ENCODE measurements at places on chromosomes 1 and 21.

DNA sequence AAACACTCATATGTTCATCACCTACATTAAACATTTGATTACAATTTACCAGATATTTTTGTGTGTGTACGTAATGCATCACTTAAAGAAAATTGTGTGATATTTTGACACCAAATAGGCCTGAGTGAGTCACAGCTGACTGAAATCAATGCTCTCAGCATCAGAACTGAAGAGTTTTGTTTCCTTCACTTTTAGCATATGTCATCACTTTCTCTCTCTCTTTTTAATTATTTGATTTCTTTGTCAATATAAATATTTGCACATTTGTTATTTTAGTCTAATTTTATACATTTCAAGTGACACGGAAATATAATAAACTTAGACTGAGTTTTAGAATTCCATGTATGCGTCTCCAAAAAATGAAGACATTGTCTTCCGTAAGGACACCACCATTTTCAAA, 545.3 kb downstream of the PTPRC start:
- no peak for DNase-seq

- no peak for DNase-seq
Measured at GRCh38 chr1:81437213-81437612, 363.5 kb upstream of the ADGRL2 start.

DNA sequence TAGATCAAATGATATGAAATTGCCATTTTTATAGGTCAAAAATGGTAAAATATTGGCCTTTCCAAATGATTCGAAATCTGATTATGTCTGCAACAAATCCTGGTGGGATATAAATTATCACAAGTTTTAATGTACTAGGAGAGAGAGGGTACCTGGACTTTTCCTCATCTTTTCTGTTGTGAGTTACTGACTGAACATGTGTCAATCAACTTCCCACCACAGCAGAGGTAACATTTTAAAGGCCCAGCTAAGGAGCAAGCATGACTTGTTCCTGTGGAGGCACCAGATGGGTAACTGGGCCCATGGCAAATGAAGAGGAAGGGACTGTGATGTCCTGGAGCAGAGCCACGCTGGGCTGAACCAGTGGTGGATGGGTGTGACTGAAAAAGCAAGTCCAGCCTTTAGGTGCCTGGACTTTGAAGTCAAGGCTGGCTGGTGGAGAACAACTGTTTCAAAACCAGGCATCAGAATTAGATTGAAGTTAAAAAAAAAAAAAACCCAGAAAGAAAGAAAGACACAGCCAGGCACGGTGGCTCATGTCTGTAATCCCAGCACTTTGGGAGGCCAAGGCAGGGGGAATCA, 6.6 kb downstream of the MR1 start:
- no peak for DNase-seq

DNA sequence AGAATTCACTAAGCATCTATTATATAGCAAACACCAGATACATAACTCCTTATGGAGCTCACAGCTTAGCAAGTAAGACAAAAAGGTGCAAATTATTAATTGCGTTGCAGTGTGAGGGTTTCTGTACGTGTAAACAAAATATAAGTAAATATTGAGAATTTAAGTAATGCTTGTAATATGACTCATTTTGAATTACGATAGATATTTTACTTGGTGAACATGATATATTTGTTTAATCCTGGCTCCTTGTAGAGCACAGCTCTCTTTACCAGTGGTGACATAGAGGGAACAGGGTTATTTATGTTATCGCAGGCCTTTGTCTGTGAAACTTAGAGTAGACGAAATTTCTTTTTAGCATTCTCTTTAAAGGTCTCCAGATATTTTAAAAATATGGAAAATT, 36.4 kb downstream of the LYPLAL1 start:
- DNase-seq, result no peak

GRCh38 chr1:219391297-219391696, 217.6 kb downstream of the LYPLAL1 start:
- no peak for DNase-seq
